CD8-positive, alpha-beta memory T cell (primary cell): ENCODE measurements at places on chromosomes 1 and 21. TPM values are rescaled to one million over a fixed set of nuclear protein-coding genes. Genes with fewer than 3 reads are reported as not detected.

DMBX1 gene
- total RNA-seq = not detected

DNA sequence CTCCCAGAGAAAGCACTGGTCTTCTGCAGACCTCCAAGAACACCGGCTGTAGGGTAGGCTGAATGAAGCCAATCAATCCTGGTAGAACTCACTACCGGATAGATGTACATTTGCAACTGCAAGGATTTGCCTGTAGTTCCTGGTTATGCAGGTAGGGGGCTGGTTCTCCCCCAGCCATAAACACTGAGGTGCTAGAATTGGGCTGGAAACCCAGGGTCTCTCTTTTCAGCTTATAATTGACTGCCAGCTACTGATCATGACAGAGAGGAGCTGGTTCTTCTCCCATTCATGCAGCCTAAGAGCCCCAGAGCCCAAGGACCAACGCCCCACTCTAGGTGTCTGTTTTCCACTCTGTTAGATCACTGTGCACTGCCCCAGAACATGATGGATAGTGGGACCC lies 21.5 kb upstream of the MTARC2 start:
- no peak overlapping the region for H3K4me3 ChIP-seq
- DNase-seq = no peak
- no peaks in the 10 kb centered on the region for H3K36me3 ChIP-seq

GRCh38 chr1:145845144-145845513 lies 301 bp upstream of the NUDT17 start:
- no peak for DNase-seq
- no peaks in the 10 kb centered on the region for H3K27me3 ChIP-seq
- H3K4me3 ChIP-seq = peak overlapping the region; percentile 75
- H3K4me1 ChIP-seq = peaks cover 10% of the 10 kb centered on the region
- no peak overlapping the region for H3K27ac ChIP-seq

DNA sequence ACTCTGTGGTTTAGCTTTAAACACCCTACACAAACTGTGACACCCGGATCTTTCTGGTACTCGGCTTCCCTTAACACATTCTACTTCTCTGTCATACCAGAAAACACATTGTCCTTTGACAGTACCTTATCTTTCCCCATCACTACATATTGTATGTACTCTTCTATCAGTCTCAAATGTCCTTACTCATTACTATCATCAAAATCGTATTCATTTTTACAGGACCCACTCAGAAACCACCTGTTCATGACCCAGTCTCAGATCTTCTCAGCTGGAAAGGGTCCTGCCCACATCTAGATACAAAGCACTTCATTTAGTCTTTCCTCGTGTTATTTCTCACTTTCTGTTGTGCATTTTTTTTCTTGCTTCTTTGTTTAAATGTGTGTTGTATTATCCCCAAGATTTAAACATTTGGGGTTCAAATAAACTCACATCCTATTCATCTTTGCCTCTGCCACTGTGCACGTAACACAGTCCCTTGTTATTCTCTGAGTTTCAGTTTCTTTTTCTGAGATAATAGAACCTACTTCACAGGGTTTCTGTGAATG lies 27.7 kb downstream of the CD34 start:
- H3K27ac ChIP-seq = peak overlapping the region; percentile 64
- peak overlapping the region; percentile 53 for H3K4me3 ChIP-seq
- H3K4me1 ChIP-seq = peaks cover 28% of the 10 kb centered on the region
- no peaks in the 10 kb centered on the region for H3K27me3 ChIP-seq

IRF6 gene
- total RNA-seq = 1.2 TPM

DNA sequence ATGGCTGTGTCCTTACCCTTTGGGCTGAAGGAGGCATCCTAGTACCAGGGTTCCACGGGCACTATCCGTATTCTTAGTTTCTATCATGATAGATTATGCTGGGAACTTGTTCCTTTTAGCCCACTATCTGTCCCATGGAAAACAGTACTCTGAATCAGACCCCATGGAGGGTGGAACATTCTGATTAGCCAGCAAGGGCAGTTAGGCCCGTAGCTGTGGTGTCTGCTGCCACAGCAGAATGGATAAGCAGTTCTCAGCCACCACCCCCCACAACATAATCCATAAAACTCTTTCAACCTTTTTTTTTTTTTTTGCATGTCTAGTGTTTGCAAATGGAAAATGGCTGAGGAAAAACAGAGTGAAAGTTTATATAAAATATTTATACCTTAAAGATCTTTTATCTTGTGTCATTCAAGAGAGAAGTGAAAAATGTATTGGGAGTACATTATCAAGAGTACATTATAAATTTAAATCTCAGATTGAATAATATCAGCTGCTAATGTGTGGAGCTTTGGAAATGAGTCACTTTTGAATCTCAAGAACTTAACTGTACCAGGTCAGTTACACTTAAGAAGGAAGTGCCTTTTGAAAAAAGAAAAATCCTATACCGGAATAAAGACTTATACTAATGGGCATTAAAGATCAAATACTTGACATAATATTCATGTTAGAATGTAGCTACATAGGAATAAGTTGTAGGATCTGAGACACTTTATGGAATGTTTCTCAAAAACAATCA lies 80.3 kb downstream of the NFIA start:
- H3K36me3 ChIP-seq = no peaks in the 10 kb centered on the region
- no peaks in the 10 kb centered on the region for H3K27me3 ChIP-seq
- peaks cover 3% of the 10 kb centered on the region for H3K4me1 ChIP-seq
- DNase-seq = no peak
- H3K4me3 ChIP-seq = no peak overlapping the region

C4BPA gene
- total RNA-seq = not detected

DNA sequence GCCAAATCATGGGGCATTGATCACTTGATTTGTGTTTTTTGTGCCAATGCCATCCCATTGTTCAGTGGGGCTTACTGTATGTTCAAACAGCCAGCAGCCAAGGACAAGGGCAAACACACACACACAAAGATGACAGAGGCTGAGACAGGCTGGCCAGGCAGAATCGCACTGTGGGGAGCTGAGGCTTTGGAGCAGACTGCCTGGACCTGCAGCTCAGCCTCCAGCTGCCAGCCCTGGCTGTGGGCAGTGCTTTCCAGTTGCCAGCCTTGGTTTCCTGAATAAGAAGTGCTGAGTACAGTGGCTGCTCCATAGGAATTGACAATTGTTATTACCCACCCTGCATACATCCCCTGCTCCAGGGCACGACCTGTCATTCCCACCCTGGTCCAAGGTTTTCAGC lies 16.9 kb upstream of the PCP4 start:
- DNase-seq = no peak
- no peaks in the 10 kb centered on the region for H3K27me3 ChIP-seq
- no peak overlapping the region for H3K4me3 ChIP-seq
- no peaks in the 10 kb centered on the region for H3K36me3 ChIP-seq
- H3K4me1 ChIP-seq = no peaks in the 10 kb centered on the region
- H3K27ac ChIP-seq = no peak overlapping the region

C4BPB gene
- total RNA-seq = 0.51 TPM

DNA sequence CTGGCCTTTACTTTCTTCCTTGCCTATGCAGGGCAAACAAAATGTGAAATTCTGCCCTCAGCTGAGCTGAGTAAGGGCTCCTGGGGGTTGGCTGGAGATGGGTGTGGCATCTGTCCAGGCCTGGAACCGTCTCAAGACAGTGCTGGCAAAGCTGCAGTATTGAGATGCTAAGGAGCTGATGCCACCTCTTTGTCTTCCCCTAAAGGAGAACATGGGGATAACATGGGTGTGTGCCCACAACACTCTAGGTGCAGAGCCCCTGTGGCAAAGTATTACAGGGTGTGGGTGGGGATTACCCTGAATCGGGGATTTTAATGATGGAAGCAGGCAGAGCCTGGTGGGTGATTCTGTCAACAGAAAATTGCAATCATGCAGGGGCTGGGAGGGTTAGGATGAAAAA lies 2.5 kb upstream of the ST3GAL3 start:
- peaks cover 18% of the 10 kb centered on the region for H3K4me1 ChIP-seq
- peaks cover 26% of the 10 kb centered on the region for H3K36me3 ChIP-seq
- no peak overlapping the region for H3K4me3 ChIP-seq
- H3K27me3 ChIP-seq = no peaks in the 10 kb centered on the region
- no peak for DNase-seq
- H3K27ac ChIP-seq = no peak overlapping the region

SPATA45 gene
- not detected for total RNA-seq

DNA sequence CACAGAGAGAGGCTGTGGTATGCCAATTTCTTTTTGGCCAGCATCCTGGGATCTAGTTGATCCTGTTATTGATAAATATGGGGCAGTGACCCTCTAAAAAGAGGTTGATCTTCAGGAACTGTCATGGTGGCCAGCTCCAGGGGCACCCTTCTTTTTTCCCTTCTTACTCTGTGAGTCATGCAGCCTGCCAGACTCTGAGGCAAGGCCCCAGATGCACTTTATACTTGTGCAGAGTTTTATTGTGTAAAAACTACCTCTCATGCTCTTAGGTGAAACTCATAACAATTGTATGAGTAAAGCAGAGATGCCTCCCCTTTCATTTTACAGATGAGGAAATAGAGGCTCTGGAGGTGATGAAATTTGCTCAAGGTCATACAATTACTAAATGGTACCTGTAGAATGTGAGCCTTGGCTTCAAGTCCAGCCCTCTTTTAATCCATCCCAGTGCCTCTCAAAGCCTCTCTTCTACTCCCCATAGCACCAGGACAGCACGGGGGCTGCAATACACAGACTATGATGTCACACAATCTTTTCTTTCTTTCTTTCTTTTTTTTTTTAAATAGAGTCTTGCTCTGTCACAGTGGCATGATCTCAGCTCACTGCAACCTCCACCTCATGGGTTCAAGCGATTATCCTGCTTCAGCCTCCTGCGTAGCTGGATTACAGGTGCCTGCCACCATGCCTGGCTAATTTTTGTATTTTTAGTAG lies 387.8 kb downstream of the KCNH1 start:
- no peak overlapping the region for H3K27ac ChIP-seq
- H3K4me3 ChIP-seq = no peak overlapping the region
- no peaks in the 10 kb centered on the region for H3K4me1 ChIP-seq
- DNase-seq = no peak
- no peaks in the 10 kb centered on the region for H3K36me3 ChIP-seq
- H3K27me3 ChIP-seq = no peaks in the 10 kb centered on the region

DNA sequence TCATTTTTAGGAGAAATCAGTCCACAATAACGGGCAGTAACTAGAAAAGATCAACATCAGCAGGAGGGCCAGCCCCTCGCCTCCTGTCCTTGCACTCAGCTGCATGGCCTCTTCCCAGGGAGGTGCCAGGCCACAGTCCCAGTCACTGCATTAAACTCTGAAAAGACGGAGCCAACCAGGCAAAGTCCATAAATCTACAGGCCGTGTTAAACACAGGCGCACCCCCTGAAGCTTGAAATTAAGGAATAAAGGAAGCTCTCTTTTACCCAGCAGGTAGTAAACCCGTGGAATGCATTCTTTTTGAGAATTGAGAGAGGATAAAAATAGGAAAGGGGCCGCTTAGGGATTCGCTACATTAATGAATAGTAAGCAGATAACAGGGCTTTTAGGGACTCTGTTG lies 18.4 kb downstream of the H6PD start:
- no peak overlapping the region for H3K27ac ChIP-seq
- H3K4me1 ChIP-seq = no peaks in the 10 kb centered on the region
- no peak for DNase-seq
- no peaks in the 10 kb centered on the region for H3K36me3 ChIP-seq

KCNE1 gene
- total RNA-seq = 0.11 TPM

TPTE gene
- not detected for total RNA-seq

- no peak overlapping the region for H3K27ac ChIP-seq
- H3K36me3 ChIP-seq = no peaks in the 10 kb centered on the region
- H3K27me3 ChIP-seq = no peaks in the 10 kb centered on the region
- no peak for DNase-seq
These were observed 97.0 kb downstream of the MT1HL1 start for GRCh38 chr1:236907205-236907604.

DNA sequence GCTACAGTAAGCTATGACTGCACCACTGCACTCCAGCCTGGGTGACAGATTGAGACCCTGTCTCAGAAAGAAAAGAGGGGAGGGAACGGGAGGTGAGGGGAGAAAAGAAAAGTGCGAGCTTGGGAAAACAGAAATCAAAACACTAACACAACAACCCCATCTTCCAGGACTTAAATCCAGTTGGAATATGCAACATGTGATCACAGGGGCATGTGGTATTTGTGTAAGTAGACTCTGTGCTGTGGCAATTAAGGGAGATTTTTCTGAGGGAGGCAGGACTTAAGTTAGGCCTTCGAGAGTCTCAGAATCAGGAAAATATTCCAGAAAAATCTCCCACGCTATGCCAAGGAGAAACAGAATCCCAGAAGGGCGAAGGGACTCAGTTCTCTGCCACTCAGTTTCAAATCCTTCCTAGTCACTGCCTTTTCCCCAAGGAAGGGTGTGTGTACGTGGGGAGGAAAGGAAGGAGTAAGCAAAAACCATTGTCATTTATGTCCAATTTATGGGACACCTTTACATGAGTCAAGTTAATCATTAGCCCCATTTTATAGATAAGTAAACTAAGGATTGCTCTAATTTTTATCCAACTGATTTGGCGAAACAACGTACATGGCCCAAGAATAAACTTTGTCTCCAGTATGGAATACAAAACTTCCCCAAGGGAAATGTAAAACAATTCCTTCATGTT lies 12.3 kb downstream of the ID3 start:
- no peaks in the 10 kb centered on the region for H3K36me3 ChIP-seq
- no peak overlapping the region for H3K4me3 ChIP-seq
- H3K4me1 ChIP-seq = peaks cover 9% of the 10 kb centered on the region
- no peak overlapping the region for H3K27ac ChIP-seq

TRIM45 gene
- 1.3 TPM for total RNA-seq

GRCh38 chr1:69595486-69595885 lies 27.8 kb downstream of the LRRC7 start:
- no peak overlapping the region for H3K27ac ChIP-seq
- DNase-seq = no peak
- H3K4me3 ChIP-seq = no peak overlapping the region
- H3K36me3 ChIP-seq = no peaks in the 10 kb centered on the region

GRCh38 chr1:208951908-208952307 lies 631.6 kb upstream of the CAMK1G start:
- H3K36me3 ChIP-seq = no peaks in the 10 kb centered on the region
- no peak overlapping the region for H3K27ac ChIP-seq
- DNase-seq = no peak
- H3K27me3 ChIP-seq = no peaks in the 10 kb centered on the region
- no peaks in the 10 kb centered on the region for H3K4me1 ChIP-seq

CELA2A gene
- total RNA-seq = not detected

- H3K27ac ChIP-seq = no peak overlapping the region
- no peaks in the 10 kb centered on the region for H3K36me3 ChIP-seq
- H3K4me3 ChIP-seq = no peak overlapping the region
- H3K27me3 ChIP-seq = no peaks in the 10 kb centered on the region
- H3K4me1 ChIP-seq = no peaks in the 10 kb centered on the region
- DNase-seq = no peak
These were observed 85.9 kb upstream of the SIM2 start for GRCh38 chr21:36613059-36613458.

PTPN7 gene
- 449 TPM for total RNA-seq
